Bone marrow (tissue), 2 donors: ENCODE measurements at places on chromosomes 2 and 18.

DNA sequence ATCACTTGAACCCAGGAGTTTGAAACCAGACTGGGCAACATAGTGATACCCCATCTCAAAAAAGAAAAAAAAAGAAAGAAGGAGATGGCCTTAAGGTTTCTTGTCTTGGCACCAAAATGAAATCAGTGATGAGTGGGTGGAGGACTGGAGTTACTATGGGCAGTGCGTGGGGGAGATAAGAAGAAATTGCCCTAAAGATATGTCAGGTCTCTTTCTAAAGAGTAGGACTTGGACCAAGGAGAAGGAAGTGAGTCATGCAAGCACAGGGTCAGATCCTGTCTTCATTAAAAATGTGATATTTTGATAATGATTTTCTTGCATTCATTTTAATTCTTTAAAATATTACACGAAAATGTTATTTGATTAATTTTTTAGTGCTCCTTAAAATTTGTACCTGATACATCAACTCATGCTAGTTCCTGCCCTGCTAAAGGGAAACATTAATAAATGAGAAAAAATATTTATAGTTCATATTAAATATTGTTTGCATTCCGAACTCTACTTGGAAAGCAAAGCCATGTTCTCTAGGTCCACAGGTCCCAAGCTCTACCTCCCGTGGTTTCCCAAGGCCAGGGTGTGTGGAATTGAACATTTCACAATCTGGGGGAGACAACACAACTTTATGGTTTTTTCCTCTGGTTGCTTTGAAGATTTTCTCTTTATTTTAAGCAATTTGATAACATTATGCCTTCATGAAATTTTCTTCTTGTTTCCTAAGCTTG is 62.6 kb upstream of the CTLA4 start:
- DNase-seq, result no peak

DNA sequence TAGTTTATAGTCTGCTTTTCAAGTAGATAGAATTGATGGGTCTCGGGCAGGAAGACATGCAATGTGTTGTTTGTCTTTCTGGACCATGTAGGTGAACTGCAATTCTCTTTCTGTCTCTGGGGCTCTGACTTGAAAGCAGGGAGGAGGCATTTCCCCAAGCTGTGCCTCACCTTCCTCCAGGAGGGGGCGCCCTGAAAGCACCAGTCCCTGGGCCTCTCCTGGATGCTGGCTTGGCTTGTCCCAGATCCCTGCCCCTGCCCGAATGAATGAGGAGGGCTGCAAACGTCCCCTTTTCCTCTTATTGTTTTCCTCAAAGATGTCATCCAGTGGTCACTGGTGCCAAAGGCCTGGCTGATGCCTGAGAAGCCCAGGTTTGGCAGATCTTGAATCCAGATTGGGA is 270.6 kb downstream of the CELF4 start:
- DNase-seq, result no peak

GRCh38 chr2:217631115-217631514 is 371.7 kb downstream of the TNS1 start:
- DNase-seq, result no peak

GRCh38 chr2:21161832-21162614 is 38.3 kb downstream of the TDRD15 start:
- DNase-seq, result no peak
